ENCODE measurements at places on chromosomes 13 and 19. TPM values are rescaled to one million over a fixed set of nuclear protein-coding genes. Genes with fewer than 3 reads are reported as not detected.

Gene SLC46A3
- total RNA-seq, result 21.7 TPM

Gene FCAR
- not detected for total RNA-seq

Gene ETV2
- 1.0 TPM for total RNA-seq

Gene TLE2
- 19.1 TPM for total RNA-seq

Gene ATP8A2
- 3.8 TPM for total RNA-seq

Gene CGB8
- not detected for total RNA-seq

Gene MCOLN1
- total RNA-seq, result 13.7 TPM

Gene SLC15A1
- total RNA-seq, result not detected

Gene LILRA6
- total RNA-seq, result 0.25 TPM

Gene GRK1
- total RNA-seq, result not detected

Gene METTL21C
- not detected for total RNA-seq

Gene HIPK4
- total RNA-seq, result 0.18 TPM

Gene ERICH4
- total RNA-seq, result not detected

Gene LGALS7
- not detected for total RNA-seq

Gene CYP2A6
- total RNA-seq, result not detected

Gene SYCN
- total RNA-seq, result not detected

Gene WDR88
- 0.60 TPM for total RNA-seq

Gene CCNA1
- total RNA-seq, result not detected

Gene RASGRP4
- total RNA-seq, result not detected

DNA sequence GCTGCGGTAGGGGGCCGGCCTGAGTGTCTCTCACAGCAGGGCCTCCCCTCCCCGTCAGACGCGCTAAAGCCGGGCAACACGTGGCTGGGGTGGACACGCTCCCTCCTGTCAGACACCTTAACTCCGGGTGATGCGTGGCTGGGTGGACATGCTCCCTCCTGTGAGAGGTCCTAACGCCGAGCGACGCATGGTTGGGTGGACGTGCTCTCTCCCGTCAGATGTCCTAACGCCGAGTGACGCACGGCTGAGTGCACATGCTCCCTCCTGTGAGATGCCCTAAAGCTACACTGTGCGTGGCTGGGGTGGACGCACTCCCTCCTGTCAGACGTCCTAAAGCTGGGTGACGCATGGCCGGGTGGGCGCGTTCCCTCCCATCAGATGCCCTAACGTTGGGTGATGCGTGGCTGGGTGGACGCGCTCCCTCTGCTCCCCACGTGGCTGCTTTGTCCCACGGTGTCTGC, 126.1 kb upstream of the MCF2L start:
- DNase-seq, result no peak

GRCh38 chr19:52626915-52627314, 11.2 kb downstream of the ZNF83 start:
- DNase-seq, result no peak

- no peak for DNase-seq
Observed at GRCh38 chr19:21603431-21604231, 98.2 kb downstream of the ZNF429 start.

DNA sequence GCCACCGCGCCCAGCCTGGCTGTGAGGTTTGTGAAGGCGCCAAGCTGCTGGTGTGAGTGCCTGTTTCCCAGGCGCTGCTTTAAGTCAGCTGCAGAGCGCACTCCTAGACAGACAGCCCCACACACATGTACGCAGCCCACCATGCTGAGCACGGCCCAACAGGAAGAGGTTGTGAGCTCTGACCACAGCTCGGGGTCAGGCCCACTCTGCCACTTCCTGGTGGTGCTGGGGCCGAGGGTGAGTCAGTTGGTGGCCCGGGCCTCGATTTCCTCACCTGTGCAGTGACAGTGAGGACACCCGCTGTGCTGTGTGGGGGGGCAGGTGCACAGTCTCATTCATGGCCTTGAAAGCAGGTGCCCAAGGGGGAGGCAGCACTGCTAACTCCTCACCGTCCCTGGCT, 106.7 kb downstream of the KDM4B start:
- DNase-seq, result peak; percentile 40

- DNase-seq, result no peak
Observed at GRCh38 chr13:113907635-113908617, 44.0 kb upstream of the GAS6 start.

DNA sequence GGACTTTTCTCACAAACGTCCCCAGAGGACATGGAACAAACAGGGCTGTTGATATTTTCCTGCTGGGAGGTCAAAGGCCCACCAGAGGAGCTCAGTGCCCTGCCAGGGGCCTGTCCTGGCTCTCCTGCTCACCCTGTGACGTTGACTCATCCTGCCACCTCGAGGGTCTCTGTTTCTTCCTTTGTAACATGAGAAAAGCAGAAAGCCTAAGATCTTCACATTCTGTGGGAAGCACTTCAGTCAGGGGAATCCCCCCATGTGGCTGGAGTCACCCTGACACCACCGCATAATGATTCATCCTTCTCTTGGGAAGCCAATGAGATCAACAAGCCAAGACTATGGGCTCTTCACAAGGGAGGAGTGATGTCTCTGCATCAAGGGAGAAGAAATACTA, 147.9 kb downstream of the KATNAL1 start:
- DNase-seq, result no peak

DNA sequence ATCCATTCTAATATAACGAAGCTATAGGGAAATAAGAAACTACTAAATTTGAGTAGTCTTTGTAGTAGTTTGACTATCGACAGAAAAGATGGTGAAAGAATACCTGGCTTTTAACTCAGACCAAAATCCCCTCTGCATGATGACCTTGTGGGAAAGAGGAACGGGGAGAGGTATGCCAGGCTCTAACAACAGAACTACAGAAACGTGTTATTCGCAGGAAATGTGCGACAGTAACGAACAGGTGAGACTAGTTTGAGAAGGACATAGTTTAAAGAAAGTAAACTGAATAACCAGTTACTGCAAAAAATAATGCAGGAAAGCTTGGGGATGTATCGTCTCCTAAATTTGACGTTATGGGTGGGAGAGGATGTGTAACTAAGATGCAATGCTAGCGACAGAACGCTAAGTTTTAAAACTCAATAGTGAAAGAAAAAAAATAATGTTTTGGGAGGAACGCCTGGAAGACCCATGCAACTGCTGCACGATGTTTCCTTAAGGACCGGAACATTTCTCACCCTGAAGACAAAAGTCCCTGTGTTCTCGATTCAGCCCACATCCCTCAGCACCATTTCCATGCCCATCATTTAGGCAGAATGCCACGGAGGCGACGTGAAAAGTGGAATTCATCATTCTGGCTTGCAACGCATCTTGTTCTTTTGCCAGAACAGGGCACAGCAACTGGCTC, 1.6 kb upstream of the RAP2A start:
- no peak for DNase-seq

DNA sequence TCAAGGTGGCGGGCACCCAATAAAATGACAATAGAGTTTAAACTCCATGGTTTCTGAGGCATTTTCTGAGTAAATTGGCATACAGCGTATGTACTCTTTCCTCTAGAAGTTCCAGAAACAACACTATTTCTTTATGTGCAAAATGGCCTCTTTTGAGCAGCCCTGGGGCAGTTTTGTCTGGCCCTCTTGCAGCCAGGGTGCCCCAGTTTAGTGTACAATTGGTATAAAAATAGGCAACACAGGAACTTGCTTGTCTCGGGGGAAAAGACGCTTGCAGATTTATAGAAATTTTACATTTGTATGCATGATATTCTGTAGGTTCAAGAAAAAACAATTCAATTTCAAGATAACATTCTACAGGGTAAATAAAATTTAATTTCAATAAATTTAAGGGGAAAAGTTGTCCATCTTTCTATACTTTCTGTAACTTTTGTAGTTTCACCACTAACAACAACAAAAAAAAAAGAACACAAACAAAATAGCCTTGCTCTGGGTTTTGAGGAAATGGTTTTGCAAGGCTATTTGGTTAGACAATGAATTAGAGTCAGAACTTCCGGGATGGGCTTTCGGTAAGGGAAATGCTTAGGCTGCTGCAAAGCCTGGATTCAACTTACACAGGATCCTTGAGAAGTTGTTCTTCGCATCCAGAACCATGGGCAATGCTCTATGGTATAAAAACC, 45.3 kb downstream of the LRCH1 start:
- no peak for DNase-seq

GRCh38 chr19:41564515-41565378, 11.2 kb upstream of the CEACAM21 start:
- peak; percentile 33 for DNase-seq

- no peak for DNase-seq
Observed at GRCh38 chr19:38793177-38793576, 4.2 kb downstream of the LGALS7B start.

- DNase-seq, result no peak
Observed at GRCh38 chr19:54644056-54644455, 13.8 kb downstream of the LILRB1 start.

DNA sequence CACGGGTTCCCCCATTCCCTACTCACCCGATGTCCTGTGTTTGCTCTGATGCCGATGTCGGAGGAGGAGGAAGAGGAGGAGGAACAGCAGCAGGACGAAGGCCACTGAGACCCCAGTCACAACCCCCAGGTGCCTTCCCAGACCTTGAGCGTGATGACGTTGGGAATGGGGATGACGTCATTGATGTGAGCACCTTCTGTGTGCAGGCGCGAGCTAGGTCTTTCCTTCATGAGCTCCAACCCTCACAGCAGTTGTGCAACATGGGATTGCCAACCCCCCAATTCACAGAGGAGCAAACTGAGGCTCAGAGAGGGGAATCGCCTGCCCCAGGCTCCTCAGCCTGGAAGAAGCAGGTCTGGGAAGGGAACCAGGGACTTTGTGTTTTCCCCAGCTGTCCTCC, 4.2 kb downstream of the LILRB5 start:
- DNase-seq, result no peak

- no peak for DNase-seq
Observed at GRCh38 chr13:98972059-98972458, 5.8 kb downstream of the DOCK9 start.

DNA sequence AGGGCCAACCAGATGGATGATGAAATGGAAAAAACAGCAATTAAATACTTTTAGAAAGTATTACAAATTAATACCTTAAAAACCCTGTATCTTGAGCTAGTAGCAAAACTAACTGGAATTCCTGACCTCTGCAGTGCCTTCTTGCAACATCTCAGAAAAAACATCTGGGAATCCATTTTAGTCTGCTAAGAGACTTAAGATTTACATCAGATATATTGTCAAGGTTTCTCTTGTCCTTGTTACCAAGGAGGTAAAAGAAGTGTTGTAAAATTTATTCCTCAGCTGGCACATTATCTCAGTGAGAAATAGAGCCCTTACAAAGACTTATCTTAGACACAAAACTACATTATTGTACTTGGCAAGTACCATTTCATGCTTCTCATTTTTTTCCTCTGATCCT, 18.5 kb downstream of the KCNRG start:
- DNase-seq, result no peak

DNA sequence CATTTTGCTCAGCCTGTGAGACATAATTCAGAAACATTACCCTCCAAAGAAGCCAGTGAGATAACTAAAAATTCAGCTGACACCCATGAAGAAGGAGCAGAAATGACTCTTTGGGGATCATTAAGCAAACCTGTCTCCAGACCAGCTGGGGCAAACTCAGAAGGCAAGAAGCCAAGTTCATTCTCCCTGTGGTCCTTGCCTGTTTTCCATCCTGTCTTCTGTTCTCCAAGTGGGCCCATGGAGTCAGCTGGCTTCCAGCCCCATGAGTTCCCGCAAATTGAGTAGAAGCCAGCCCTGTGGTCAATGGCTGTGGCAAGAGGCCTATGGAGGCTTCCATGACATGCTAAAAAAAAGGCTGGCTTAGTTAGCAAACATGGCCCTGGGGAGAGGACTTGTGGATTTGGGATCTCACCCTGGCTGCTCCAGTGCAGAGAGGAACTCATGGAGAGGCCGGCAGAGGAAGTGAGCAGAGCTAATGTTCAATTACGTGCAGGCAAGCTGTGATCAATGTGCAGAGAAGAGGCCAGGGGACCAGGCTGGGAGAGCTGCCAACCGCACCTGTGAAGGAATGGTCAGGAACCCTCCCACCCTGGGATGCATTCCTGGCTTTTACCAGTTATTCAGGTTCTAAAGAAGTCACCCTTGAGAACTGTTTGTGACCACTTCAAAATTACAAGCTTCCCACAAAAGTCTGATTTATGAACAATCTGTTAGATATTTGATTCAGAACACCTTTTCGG, 229.1 kb downstream of the TSHZ3 start:
- no peak for DNase-seq

GRCh38 chr13:98944336-98944735, 33.5 kb downstream of the DOCK9 start:
- no peak for DNase-seq

DNA sequence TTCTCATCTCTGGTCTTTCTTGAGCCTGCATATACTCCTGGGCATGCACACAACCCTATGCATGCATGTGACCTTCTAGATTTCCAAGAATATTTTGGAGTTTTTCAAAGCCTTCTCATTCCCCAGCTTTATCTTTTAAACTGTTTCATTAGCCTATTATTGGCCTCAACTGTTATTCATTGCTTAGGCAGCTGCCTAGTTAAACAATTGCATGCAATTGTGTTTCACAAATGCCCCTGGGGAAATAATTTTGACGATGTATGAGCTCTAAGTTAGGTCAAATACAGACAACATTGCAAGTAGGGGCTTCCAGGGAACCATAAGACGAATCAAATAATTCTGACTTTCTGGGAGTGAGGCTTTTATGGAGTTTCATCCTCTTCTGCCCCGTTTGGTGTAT, 2.3 kb upstream of the UPK1A start:
- no peak for DNase-seq

- no peak for DNase-seq
Observed at GRCh38 chr13:114103801-114104654, 28.4 kb downstream of the RASA3 start.

- DNase-seq, result no peak
Observed at GRCh38 chr13:93981426-93981977, 498.0 kb downstream of the DCT start.

- peak; percentile 26 for DNase-seq
Observed at GRCh38 chr19:39498798-39499642, at the start of gene DLL3. Gene DLL3 (plus strand): TSS chr19:39498947. CDS start chr19:39498975, 28 bp downstream.

GRCh38 chr19:13260883-13261653, 110.9 kb downstream of the IER2 start:
- DNase-seq, result no peak

DNA sequence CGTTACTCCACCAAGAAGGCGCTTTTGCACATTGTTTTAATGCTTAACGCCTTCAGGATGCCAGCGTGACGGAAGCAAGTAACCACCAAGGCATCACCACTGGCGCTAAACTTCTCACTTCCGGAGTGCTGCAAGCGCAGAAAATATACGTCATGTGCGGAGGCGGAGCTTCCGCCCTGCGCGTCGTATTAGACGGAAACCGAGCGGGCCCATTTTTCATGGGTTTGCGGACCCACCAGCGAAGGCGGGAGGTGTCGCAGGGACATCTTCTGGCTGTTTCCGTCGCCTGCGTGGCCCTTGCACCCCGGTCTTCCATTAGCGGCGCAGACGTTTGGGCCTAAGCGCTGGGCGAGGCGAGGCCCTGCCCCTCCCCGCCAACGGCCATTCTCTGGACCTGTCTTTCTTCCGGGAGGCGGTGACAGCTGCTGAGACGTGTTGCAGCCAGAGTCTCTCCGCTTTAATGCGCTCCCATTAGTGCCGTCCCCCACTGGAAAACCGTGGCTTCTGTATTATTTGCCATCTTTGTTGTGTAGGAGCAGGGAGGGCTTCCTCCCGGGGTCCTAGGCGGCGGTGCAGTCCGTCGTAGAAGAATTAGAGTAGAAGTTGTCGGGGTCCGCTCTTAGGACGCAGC, at the start of gene ERCC5:
Gene ERCC5, plus strand, starts transcription at position 403 of the 631 bp plus-strand sequence. CDS start 235 bp downstream, outside the sequence.
- peak; percentile 98 for DNase-seq

- DNase-seq, result no peak
Observed at GRCh38 chr13:101417043-101417406, 717 bp upstream of the NALCN start.

GRCh38 chr19:54183431-54183830, 5.9 kb downstream of the MBOAT7 start:
- DNase-seq, result no peak
